Activated gamma-delta T cell (primary cell): ENCODE measurements at places on chromosomes 12 and 14.

GRCh38 chr14:91376547-91377477 is 40.8 kb downstream of the CCDC88C start:
- no peak for DNase-seq

DNA sequence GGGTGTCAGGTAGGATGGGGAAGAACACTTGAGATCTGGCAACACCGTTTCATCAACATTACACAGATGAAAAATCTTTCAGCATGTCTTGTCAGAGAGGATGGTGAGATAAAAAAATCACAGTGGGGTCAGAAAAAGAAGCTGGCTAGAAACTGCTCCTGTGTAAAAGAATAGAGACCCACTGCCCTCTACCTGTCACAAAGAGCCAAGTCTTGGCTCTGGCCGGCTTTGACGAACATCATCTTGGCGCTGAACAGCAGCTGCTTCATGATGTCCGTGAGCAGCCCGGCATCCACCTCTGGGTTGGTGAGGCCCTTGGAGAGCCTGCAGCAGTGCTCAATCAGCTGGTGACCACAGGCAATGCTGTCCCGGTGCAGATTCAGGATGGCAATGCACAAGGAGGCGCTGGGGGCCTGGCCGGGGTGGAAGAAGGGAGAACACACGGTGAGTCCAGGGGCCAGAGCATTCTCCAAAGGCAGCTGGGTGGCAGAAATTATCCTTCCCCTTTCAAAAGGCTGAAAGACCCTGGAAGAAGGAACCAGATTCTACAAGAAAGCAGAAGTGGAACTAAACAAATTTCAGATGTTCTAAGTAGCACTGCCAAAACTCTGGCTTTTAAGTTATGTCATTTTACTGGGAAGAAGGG is 50.2 kb downstream of the ZFYVE26 start:
- DNase-seq = no peak

GRCh38 chr14:73599499-73599898 is 7.8 kb downstream of the ACOT4 start:
- no peak for DNase-seq

DNA sequence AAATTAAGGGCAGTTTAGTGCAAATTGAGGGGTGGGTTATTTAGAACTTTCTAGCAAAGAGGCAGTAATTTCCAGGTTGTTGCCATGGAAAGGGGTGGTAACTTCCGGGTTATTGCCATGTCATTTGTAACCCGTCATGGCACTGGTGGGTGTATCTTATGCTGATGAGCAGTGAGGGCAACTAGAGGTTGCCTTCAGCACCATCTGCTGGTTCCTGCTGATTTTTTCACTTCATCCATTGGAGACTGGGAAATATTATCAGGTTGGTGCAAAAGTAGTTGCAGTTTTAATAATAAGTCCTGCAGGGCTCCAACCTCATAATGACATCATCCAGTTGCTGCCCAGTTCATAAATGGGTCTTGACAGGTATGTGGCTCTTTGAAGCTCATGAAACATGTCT is 24.4 kb upstream of the SERPINA4 start:
- DNase-seq = no peak

DNA sequence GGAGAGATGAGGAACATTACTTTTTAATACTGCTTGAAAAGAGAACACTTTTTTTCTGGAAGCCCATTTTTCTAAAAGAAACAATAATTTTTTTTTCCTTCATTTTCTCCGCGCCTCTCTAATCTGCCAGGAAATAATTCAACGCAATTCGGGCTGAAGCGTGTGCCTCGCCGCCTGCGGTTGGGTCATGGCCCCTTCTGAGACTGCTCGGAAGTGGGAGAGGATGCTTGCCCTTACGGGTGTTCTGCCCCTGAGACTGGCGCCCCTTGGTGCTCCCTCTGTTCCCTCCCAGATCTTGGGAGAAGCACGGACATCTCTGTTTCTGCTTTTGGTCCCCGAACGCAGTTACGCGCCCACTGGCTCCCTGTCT is 332 bp upstream of the TBC1D30 start:
- no peak for DNase-seq
